ENCODE measurements at places on chromosomes 13 and 19.

GRCh38 chr19:15986701-15987100 is 37.9 kb downstream of the OR10H4 start:
- DNase-seq: no peak

DNA sequence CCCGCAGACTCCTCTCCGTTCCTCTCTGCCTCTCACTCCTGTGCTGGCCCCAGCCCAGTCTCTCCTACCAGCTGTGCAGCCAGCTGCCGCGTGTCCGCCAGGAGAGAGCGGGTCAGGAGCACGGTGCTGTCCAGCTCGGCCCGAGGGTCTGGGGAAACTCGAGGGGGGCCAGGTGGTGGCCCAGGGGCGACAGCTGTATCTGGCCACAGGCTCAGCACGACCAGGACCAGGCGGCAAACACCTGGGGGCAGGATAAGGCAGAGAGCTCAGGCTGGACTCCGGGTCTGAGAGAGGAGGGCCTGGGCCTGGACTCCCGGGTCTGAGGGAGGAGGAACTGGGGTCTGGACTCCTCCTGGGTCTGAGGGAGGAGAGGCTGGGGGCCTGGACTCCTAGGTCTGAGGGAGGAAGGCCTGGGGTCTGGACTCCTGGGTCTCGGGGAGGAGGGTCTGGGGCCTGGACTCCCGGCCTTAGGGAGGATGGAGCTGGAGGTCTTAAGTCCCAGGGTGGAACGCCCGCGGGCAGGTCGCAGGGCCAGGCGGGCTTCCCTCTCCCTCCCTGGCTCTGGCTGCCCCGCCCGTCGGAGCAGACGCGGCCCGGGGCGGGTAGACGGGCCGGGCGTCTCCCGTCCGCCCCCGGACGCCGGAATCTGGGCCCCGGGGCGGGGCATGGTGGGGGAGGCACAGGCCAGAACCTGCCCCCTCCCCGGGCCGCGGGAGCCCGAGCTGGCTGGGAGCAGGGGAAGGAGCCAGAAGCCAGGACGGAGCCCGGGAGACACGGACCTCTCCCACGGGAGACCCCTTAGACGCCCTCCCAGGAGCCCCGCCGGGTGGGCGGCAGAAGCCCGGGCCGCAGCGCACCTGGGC is 1.3 kb downstream of the IL11 start:
- DNase-seq: no peak

DNA sequence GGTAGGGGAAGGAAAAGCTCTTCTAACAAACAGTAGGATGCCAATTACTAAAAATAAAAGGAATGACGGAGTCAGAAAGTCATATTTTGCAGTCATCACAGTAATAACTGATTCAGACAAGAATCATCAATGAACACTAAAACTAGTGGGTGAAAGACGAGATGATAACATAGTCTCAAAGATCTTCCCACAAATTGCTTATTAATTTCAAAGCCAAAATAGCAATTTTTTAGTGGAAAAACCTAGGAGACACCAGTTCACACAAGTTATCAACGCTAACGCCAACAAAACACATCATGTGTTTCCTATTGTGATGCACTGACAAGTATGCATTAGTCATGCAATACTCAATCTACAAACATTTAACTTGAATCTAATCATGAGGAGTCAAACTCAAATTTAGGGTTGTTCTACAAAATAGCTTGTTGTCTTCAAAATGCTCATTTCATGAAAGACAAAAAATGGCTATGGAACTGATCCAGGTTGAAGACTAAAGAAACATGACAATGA is 18.6 kb downstream of the ZNF233 start:
- no peak for DNase-seq

GRCh38 chr13:112885782-112886268 is 83.2 kb upstream of the MCF2L start:
- DNase-seq: no peak

- no peak for DNase-seq
Observed at GRCh38 chr19:18428173-18428786, 9.1 kb downstream of the SSBP4 start.

GRCh38 chr19:3013263-3013725 is 15.8 kb downstream of the TLE2 start:
- no peak for DNase-seq

DNA sequence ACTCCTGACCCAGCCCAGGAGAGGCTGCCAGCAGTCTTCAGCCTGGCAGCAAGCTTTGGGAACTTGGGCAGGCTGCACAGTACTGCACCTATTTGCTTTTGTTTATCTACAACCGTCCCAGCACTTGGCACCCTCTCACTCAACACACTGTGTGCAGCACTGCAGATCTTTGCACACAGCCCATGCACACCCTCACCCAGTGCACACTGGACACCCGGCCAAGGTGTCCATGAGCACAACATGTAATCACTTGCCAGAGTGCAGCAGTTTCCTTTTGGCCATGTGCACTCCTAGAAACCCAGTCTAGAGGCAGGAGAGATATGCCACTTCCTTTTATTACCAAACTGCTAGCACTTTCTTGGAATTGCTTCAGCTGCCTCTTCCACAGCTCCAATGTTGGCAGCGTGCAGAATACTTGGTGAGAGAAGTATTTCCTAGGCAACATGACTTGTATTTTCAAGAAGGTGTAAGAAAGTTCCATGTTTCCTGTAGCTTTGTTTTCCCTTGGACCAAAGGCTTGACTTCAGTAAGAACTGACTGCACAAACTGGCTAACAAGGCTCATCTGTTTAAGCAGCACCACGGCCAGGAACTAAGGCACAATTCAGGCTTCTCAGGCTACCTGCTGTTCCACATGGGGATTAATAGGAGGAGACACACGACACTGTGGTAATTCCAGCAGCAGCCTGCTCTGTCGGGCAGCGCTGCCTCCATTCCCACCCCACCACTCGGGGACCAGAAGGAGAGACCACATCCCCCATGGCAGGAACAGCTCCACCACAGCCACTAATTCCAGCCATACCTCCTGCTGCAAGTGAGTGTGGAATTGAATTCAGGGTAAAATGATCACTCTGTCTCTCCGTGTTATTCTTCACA is 15.3 kb downstream of the ATP7B start:
- no peak for DNase-seq

DNA sequence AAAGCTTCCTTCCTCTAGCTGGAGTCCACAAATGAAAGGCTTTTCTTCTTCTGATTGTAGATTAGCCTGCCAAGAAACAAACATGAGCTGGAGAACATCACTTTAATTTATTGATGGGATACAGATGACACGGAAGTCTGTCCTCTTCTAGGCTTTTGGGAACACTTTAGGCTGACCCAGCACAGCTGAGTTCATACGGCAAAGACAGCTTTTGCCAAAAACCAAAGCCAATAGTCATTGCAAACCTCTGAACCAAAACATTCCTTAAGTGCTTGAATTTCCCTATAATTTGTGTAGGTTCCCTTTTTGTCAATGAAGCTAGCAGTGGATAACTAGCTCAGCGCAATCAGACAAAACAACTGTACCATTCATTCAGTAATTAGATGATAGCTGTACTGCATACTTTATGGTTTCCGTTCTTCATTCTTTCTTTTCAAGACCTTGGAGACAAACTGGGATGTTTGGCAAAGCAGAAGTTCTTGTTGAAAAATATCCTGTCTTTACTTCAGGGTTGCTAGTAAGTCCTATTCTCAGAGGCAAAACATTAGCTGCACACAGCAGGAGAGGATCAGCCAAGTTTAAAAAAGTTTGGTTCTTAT is 95.7 kb upstream of the SPRY2 start:
- no peak for DNase-seq

GRCh38 chr13:107873926-107874325 is 341.4 kb downstream of the LIG4 start:
- no peak for DNase-seq

DNA sequence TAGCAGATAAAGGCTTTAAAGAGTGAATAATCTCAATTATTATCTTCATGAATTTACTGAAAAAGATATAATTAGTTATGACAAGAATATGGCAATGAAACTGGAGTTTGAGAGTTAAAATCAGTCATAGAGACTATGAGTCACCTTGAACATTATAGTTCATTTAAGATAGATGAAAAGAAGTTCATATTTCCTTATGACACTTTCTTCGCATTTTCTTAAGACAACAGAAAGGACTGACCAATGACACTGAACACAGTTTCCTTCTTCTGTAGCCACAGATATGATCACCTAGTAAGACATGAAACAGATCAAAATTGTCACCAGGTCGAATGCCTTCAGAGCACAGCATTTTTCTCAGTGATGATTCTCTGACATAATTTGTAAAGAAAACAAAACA is 202.1 kb downstream of the KLF12 start:
- no peak for DNase-seq

- no peak for DNase-seq
Observed at GRCh38 chr19:36441339-36441738, 22.9 kb upstream of the ZFP82 start.

DNA sequence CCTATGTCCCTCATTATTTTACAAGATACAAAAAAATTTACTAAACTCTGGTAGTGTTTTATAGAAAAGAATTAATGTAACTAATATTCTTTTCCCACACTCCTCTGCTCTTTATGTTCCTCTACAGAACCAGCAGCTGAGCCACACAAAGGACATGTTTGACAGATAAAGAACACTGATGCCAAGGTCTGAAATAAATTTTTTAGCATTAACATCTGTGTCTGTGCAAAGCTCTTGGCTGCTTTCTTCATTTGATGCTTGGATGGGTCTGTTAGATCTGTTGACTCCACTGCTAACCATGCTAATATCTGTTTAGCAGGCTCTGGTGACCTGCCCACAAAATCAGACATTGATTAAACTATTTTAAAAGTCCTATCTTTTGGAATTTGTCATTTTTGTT is 2363.8 kb downstream of the PCDH9 start:
- no peak for DNase-seq

DNA sequence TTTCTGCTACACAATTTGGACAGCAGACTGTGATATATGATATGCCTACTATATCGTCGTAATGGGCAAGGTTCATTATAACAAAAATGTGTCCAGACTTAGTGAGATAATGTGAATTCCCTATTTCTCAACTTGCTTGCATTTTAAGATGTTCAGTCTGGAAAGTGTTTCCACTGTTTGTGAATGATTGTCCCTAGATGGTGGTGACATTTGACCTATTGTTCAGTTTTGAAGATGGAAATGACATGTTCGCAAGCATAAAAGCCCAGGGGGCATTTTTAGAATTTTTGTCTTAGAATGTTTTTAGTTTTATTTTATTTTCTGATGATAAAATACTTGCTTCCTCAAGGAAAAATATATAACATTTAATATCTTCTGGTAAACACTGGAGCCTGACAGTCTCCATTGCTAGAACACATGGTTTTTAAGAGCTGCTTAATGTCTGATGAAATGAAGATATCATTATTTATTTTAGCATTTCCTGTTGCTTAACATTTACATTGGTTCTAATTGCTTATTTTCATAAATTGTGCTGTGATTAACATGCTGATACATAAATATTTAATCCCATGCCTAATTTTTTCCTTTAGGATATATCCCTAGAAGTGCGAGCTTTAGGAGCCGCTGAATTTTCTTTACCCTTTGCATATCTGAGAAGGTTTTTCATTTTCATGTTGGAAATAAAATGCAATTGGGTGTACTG is 27.1 kb downstream of the MBNL2 start:
- DNase-seq: no peak

DNA sequence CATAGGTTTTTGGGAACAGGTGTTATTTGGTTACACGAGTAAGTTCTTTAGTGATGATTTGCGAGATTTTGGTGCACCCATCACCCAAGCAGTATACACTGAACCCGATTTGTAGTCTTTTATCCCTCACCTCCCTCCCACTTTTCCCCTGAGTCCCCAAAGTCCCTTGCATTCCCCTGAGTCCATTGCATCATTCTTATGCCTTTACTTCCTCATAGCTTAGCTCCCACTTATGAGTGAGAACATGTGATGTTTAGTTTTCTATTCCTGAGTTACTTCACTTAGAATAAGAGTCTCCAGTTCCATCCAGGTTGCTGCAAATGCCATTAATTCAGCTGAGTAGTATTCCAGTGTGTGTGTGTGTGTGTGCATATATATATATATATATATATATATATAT is 97.2 kb upstream of the EDNRB start:
- DNase-seq: no peak

GRCh38 chr13:30685320-30685859 is 50.0 kb upstream of the ALOX5AP start:
- no peak for DNase-seq

GRCh38 chr19:9881720-9882119 is 46.6 kb downstream of the PIN1 start:
- DNase-seq: no peak

GRCh38 chr13:28557725-28558520 is 63.0 kb upstream of the FLT1 start:
- DNase-seq: no peak

- DNase-seq: no peak
Observed at GRCh38 chr13:54841682-54842081, 1813.1 kb downstream of the OLFM4 start.

- DNase-seq: no peak
Observed at GRCh38 chr13:101401196-101401595, 15.1 kb downstream of the NALCN start.

- no peak for DNase-seq
Observed at GRCh38 chr19:38559428-38560401, 58.0 kb downstream of the MAP4K1 start.

- no peak for DNase-seq
Observed at GRCh38 chr13:77513719-77514335, 21.7 kb upstream of the SCEL start.

DNA sequence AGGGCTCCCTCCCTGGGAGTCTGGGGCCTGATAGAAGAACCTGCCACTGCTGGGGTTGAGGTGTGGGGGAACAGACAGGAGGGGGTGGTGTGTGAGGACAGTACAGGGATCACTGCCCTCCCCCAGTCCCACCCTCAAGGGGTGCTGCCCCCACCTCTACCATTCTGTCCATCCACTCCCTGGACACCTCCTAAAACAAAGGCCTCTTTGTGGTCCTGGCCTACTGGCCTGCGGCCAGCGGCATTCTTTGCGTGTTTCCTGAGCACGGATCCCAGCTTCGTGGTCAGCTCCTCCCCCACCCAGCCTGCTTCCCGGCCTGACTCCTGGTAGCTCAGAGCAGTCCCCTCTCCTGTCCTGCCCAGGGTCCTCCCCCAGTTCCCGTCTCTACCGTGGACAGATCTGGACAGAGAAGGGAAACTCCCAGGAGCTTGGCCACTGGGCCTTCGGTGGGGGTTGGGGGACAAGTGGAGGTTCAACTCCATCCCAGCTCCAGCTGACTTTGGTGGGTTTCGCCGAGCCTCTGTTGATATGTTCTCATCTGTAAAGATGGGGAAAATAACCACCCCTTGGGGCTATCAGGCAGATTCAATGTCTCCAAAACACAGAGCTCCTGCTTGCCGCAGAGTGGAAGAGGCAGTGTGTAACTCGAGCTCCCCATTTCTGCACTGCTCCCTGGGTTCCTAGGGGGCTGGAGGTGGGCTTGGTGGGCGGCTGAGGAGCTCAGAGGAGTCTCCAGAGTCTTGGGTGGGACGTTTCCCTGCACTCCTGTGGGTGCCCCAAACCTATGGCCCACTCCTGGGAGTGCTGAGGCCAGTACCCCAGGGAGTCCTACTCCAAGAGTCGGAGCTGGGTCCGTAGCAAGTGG is 48.7 kb downstream of the LYL1 start:
- DNase-seq: no peak

DNA sequence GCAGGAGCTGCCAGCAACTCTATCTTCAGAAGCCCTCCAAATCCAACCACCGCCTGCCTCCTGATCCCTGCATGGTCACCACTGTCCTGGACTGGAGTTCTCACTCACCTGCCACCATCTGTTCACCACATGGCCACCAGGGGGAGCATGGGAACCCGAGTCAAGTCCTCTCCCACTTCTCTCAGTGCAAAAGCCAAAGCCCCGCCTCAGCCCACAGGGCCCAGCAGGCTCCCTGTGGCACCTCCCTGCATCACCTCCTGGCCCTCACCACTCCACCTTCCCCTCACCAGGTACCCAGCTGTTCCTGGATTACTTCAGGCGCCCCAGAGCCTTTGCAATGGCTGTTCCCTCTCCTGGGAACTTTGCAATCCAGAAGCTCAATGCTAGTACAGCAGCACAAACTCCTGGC is 5.3 kb downstream of the DHPS start:
- peak; percentile 63 for DNase-seq
